MCF 10A (cell line): ENCODE measurements at places on chromosomes 2 and 18. TPM values are rescaled to one million over a fixed set of nuclear protein-coding genes. Genes with fewer than 3 reads are reported as not detected.

DNA sequence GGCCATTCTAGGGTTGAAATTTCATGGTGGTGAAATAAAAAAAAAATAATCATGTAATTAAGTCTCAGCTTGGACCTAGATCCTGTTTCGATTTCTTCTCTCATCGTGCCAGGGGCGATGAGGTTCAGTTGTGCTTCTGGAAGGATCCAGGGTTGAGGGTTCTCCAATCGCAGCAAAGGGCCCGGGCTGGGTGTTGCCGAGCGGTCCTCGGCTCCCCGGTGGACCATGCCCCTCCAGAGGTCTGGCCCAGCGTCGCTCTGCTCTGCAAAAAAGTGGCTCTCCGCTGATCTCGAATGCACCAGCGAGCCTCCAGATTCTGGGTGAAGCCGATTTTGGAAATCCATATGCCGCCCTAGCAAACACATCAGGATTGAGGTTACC is 39.0 kb downstream of the EN1 start:
- no peaks in the 10 kb centered on the region for H3K36me3 ChIP-seq
- H3K4me1 ChIP-seq, result no peaks in the 10 kb centered on the region
- H3K27me3 ChIP-seq, result no peaks in the 10 kb centered on the region
- DNase-seq, result no peak

DNA sequence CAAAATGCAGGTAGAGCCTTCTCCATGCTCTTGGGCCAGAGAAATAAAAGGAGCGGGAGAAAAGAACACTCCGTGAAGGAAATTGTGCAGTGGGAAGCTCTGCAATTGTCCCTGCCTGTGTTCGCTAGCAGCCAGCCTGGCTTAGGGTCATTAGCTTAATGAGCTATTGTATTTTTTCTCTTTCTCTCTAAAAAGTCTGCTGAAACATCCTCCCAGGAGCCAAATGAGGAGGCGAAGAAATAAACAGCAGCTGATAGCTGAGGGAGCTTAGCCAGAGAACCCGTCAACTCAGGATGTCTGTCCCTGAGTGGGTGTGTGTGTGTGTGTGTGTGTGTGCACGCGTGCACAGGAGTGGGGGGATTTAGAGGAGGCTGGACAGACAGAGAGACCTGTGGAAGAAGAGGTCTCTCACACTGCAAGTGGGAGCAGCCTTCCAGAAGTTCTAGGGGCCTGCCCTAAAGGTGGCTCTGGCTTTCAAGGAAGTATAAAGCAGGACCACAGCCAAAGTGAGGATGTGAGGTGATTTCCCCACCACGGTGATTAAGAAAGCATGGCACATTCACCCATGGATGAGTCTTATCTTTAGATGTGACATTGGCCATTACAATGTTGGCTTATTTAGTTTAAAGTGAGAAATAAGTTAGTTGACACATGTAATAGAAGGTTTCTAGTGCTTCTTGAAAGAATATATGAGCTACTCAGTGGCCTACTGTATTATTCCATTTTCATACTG is 690.4 kb downstream of the RNF144A start:
- H3K36me3 ChIP-seq, result no peaks in the 10 kb centered on the region
- DNase-seq, result no peak
- H3K4me1 ChIP-seq, result no peaks in the 10 kb centered on the region

DNA sequence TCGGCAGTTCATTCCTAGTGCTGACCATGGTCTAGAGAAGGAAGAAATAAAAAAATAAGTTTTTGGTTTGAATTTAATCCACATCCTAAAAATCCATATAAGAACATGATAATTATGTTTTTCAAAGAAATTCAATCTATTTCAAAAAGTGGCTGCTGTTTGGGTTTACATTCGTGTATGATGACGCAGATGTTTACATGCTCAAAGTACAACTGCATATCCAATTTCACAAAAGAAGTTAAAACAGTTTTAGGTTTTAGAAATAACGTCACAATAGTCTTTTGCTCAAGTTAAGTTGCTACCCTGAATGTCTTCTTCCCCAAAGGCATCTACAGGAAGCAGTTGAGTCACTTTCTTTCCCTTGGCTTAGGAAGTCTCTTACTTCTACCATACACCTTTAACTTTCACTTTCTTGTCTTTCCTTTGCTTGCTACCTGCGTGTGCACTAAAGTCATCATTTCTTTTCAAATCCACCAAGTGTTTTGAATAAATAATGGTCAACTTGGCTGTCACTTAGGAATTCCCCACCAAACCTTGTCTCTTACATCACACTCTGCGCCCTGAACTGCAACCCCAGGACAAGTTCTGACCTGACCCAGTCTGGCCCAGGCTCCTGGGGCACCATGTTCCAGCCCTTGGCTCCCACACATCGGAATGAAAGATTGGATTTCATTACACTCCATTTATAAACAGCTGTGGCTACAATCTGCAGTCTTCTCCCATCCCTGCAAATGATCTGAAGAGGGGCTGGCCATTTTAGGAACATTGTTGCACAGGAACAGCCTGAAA is 28.4 kb downstream of the FAM237A start:
- H3K27ac ChIP-seq, result peak overlapping the region; percentile 72
- no peaks in the 10 kb centered on the region for H3K36me3 ChIP-seq
- no peaks in the 10 kb centered on the region for H3K27me3 ChIP-seq
- peak; percentile 49 for DNase-seq
- peak overlapping the region; percentile 43 for H3K4me3 ChIP-seq
- peaks cover 6% of the 10 kb centered on the region for H3K4me1 ChIP-seq

Gene YIPF4
- 67.6 and 90.3 TPM in 2 replicates for total RNA-seq

DNA sequence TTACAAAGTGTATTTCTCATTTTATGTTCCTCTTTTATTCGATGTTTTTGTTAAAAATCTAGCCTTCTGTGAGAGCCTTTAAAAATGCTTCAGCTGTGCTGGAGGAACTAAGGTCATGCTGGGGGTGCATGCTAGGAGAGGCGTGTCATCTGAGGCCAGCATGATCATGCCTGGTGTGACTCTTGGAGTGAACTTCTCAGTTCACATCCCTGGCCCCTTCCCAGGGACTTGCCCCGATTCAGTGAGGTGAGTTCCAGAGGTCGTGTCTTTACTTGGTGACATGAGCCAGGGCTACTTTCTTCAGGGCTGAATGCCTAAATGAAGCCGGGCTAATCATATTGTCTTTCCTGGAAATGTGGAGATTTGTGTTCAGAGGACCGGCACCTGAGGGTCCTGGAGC is 264.9 kb downstream of the MREG start:
- no peak for DNase-seq
- peaks cover 6% of the 10 kb centered on the region for H3K4me1 ChIP-seq
- H3K27ac ChIP-seq, result no peak overlapping the region
- H3K27me3 ChIP-seq, result no peaks in the 10 kb centered on the region

DNA sequence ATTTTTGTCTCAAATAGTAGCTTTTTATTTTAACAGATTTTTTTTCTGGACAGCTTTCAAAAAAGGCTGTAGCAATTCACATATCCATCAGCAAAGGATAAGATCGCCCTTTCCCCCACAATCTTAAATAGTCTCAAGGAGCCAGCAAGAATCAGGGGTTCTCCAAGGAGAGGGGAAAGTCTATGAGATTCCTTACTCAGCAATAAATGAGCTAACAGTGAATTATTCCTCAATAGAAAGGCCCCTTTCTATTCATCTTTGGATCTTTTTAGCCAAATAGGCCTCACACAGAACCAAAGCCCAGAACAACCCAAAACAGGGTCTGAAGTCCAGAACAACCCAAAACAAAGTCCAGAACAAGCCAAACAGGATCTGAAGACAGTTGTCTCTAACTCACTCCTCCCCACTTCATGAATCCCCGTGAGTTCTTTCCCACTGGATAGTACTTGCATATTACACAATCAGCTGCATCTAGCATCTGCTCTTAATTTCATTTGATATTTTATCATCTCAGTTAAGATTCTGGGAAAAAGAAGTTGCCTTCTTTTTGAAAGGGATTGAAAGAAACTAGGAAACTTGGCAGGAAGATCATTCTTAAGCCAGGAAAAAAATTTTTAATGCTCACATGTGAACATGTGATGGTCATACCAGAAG is 3.4 kb upstream of the DHRS9 start:
- H3K36me3 ChIP-seq, result no peaks in the 10 kb centered on the region
- no peak overlapping the region for H3K27ac ChIP-seq
- no peak overlapping the region for H3K4me3 ChIP-seq
- H3K4me1 ChIP-seq, result peaks cover 11% of the 10 kb centered on the region
- DNase-seq, result no peak
- no peaks in the 10 kb centered on the region for H3K27me3 ChIP-seq

GRCh38 chr2:133843551-133843950 is 275.3 kb upstream of the NCKAP5 start:
- H3K27ac ChIP-seq, result no peak overlapping the region
- H3K4me3 ChIP-seq, result no peak overlapping the region
- H3K36me3 ChIP-seq, result no peaks in the 10 kb centered on the region
- H3K4me1 ChIP-seq, result peaks cover 15% of the 10 kb centered on the region
- H3K27me3 ChIP-seq, result no peaks in the 10 kb centered on the region

GRCh38 chr2:12341920-12342319 is 374.8 kb upstream of the TRIB2 start:
- H3K4me1 ChIP-seq, result peaks cover 16% of the 10 kb centered on the region
- H3K4me3 ChIP-seq, result no peak overlapping the region
- H3K27ac ChIP-seq, result no peak overlapping the region
- H3K27me3 ChIP-seq, result no peaks in the 10 kb centered on the region
- DNase-seq, result peak; percentile 26

Gene KIF3C
- total RNA-seq, result 0.91 and 2.0 TPM in 2 replicates

Gene CMPK2
- 0.40 TPM in 1 of 2 replicates, not detected in the other for total RNA-seq

Gene CXCR1
- total RNA-seq, result 0.12 TPM in 1 of 2 replicates, not detected in the other

DNA sequence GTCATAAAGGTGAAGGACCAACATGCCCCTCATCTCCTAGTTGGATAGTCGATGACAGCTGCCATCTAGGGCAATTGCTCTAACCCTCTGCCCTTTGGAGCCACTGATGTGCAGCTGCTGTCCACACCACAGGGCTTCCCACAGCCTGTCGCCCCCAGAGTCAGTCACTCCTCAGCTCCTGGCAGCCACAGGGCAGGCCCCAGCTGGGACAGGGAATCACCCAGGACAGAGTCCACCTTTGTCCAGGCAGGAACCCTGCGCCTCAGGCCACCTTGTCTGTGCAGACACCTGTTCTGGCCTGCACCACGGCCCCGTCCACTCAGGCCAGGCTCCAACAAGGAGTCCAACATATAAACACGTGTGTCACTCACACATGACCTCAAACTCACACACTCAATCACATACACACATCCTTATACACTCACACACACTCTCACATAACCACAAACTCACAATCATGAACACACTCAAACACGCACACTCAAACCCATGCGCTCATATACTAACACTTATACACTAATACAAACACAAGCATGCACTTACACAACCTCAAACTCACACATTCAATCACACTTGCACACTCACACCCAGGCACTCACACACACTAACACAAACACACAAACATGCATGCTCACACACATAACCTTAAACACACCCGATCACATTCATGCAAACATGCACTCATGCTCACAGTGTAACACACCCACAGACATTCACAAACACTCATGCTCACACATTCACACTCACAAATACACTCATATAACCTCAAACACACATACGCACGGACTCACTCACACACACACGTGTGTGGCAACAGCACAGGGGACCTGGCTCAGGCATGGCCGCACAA is 29.7 kb downstream of the HDAC4 start:
- H3K27ac ChIP-seq, result no peak overlapping the region
- no peaks in the 10 kb centered on the region for H3K4me1 ChIP-seq
- DNase-seq, result no peak
- H3K36me3 ChIP-seq, result peaks cover 10% of the 10 kb centered on the region

Gene AUP1
- 138 and 140 TPM in 2 replicates for total RNA-seq

Gene CNGA3
- total RNA-seq, result not detected in 2 replicates

DNA sequence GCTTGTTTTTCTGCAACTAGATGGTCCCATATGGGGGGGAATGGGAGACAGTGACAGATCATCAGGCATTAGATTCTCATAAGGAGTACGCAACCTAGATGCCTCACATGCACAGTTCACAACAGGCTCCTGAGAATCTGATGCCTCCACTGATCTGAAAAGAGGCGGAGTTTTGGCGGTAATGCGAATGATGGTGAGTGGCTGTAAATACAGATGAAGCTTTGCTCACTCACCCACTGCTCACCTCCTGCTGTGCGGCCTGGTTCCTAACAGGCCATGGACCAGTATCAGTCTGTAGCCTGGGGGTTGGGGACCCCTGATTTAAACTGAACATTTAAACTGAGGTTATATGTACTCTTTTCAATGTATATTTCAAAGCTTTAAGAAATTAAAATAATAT is 40.7 kb downstream of the SOS1 start:
- no peak overlapping the region for H3K4me3 ChIP-seq
- H3K27me3 ChIP-seq, result no peaks in the 10 kb centered on the region
- no peak overlapping the region for H3K27ac ChIP-seq
- no peak for DNase-seq
- H3K4me1 ChIP-seq, result peaks cover 12% of the 10 kb centered on the region

GRCh38 chr18:74976331-74976909 is 232.5 kb downstream of the PTGR3 start:
- no peaks in the 10 kb centered on the region for H3K4me1 ChIP-seq
- no peak overlapping the region for H3K4me3 ChIP-seq
- no peak for DNase-seq
- no peak overlapping the region for H3K27ac ChIP-seq

- no peak overlapping the region for H3K4me3 ChIP-seq
- H3K4me1 ChIP-seq, result no peaks in the 10 kb centered on the region
- peaks cover 36% of the 10 kb centered on the region for H3K36me3 ChIP-seq
- no peaks in the 10 kb centered on the region for H3K27me3 ChIP-seq
- no peak overlapping the region for H3K27ac ChIP-seq
- DNase-seq, result no peak
Measured at GRCh38 chr2:65329525-65329924, 101.9 kb downstream of the ACTR2 start.

DNA sequence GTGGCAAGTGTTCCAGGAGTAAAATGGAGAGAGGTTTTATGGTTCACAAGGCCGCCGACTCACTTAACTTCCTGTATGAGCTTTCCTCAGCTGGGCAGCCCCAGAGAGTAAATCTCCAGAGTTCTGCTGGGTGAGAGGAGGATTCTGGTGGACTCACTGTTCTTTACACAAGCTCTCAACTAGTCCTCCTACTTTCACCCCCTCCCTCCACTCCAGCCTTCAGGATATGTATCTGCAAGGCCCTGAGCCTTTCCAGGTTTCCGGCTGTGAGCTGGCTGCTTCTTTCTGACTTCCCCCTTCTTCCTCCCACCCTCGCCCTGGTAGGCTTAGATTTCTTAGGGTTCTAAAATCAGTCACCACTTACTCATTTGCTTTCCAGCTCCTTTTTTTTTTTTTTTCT is 34.0 kb downstream of the EML6 start:
- DNase-seq, result no peak
- H3K36me3 ChIP-seq, result no peaks in the 10 kb centered on the region
- H3K27ac ChIP-seq, result no peak overlapping the region
- H3K4me1 ChIP-seq, result peaks cover 9% of the 10 kb centered on the region
- H3K4me3 ChIP-seq, result no peak overlapping the region

DNA sequence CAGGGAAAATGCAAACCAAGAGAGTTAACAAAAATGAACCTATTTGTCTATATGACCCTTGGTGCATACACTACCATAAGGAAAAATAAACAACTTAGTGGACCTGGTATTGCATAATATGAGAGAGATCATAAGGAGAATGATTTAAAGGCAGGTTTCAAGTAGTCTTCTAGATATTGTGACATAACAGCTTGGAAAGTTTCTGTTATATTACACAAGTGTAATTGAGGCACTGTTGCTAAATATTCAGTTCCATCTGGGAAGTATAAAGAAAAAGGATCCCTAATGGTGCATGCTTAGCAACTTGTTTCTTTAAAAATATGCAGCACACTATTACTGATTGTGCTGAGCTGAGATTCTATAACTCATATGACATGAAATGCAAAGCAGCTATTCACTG is 252.2 kb upstream of the SPHKAP start:
- no peaks in the 10 kb centered on the region for H3K36me3 ChIP-seq
- no peak overlapping the region for H3K27ac ChIP-seq
- peaks cover 8% of the 10 kb centered on the region for H3K4me1 ChIP-seq
